ENCODE measurements at places on chromosomes 1 and 21. TPM values are rescaled to one million over a fixed set of nuclear protein-coding genes. Genes with fewer than 3 reads are reported as not detected.

GRCh38 chr1:83515578-83516154 lies 483.3 kb downstream of the TTLL7 start:
- no peak for DNase-seq

- peak; percentile 81 for DNase-seq
Observed at GRCh38 chr1:1206376-1206965, at the start of gene TNFRSF18. TSS of gene TNFRSF18 (minus strand) at chr1:1206592. CDS start at chr1:1206571, 21 bp downstream.

DNA sequence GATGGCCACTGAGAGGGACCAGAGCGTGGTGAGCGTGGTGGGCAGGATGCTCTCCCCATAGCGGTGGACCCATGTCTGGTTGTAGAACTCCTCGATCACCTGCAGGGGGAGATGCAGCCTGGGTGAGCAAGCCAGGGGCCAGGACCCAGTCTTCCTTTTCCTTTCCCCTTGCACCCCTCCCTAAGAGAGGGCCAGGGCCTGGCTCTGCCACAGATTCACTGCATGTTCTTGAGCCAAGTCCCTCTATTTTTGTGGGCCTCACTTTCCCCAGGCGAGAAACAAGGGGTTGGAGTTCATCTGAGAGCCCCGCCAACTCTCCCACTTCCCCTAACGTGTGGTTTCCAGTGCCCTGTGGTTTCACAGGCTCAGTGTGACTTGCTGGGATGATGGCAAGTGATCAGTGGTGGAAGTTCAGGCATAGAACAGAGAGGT lies 27.5 kb downstream of the SLC2A1 start:
- DNase-seq: peak; percentile 88

DNA sequence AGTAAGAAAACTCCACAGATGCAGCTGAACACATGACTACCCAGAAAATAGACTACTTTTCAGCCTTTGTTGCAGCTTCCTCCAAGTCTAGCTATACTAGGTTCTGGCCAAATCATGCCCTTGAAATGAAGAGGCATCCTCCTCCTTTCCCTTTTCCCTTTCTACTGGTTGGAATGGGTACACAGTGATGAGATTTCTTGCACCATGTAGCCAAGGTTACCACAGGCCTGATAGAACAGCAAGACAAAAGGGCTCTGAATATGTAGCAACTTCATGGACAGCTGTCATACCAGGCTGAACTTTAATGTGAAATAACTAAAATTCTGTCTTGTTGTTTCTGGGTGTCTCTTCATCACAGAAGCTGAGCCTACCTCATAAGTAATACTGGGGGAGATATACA lies 146.5 kb downstream of the PDE4B start:
- no peak for DNase-seq

DNA sequence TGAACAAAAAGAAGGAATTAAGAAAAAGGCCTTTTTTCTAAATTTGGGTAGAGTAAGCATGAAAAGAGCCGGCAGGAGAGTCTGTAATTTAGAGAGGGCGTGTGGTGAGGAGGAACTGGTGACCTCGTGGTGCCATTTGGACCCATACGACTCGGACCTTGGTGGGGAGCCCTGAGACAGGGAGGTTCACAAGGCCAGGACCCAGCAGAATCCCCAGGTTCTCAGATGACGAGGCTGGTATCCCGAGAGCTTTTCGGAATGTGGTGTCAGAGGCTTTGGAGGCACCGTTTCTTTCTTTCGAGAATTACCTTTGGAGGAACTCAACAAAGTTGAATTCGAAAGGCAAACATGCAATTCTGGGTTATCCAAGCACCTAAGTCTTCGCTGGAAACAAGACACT lies 34.8 kb downstream of the CLIC6 start:
- no peak for DNase-seq

GRCh38 chr1:183193963-183194525 lies 8.0 kb downstream of the LAMC2 start:
- DNase-seq: no peak

GRCh38 chr1:160777486-160778089 lies 18.4 kb upstream of the LY9 start:
- no peak for DNase-seq

NUP210L gene
- not detected for total RNA-seq

LCE3D gene
- total RNA-seq: not detected

GRCh38 chr1:41888756-41889155 lies 30.0 kb downstream of the HIVEP3 start:
- no peak for DNase-seq

DNA sequence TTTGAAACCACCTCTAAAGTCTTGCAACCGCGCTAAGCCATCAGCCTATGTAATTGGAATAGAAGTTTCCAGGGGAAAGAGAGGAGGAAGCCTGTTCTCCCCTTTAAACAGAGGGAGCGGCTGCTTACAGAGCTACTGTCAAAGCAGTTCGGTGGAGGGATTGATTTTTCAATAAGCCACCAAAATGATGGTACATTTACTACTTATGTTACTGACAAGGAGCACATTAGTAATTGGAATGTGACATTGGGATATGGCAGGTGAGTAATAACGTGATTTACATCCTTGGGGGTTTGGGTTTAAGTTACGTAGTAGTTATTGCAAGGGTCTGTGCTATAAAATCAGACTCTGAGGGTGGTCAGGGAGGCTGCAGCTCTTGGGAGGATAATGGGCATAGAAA lies 257.3 kb downstream of the KAZN start:
- no peak for DNase-seq

TMCC2 gene
- 3.2 TPM for total RNA-seq

RIMKLA gene
- total RNA-seq: 0.14 TPM

DNA sequence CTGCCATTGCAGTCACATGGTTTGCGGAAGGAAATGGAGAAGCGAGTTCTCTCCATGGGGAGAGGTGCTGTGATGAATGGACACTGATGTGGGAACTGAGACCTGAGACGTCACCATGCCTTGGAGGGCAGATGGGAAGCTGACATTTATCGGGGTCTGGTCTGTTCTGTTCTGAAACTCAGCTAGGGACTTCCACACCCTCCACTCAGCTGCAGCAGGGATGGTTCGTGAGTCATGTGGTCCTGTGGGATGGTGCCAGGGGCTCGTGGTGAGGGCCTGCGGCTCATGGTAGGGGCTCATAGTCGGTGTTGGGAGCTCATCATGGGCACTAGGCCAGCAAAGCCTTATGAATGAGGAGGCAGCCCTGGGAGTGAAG lies 6.1 kb downstream of the GPR137B start:
- DNase-seq: no peak

- no peak for DNase-seq
Observed at GRCh38 chr1:43703836-43704235, 3.5 kb upstream of the ST3GAL3 start.

- no peak for DNase-seq
Observed at GRCh38 chr1:56468518-56468917, 110.8 kb downstream of the PLPP3 start.

GRCh38 chr1:176841238-176841637 lies 323.3 kb downstream of the ASTN1 start:
- no peak for DNase-seq

- DNase-seq: no peak
Observed at GRCh38 chr1:242828828-242829227, 304.3 kb upstream of the PLD5 start.

- no peak for DNase-seq
Observed at GRCh38 chr1:12059722-12060464, 3.2 kb upstream of the TNFRSF8 start.

GRCh38 chr1:214670098-214670497 lies 67.1 kb downstream of the CENPF start:
- DNase-seq: no peak

DNA sequence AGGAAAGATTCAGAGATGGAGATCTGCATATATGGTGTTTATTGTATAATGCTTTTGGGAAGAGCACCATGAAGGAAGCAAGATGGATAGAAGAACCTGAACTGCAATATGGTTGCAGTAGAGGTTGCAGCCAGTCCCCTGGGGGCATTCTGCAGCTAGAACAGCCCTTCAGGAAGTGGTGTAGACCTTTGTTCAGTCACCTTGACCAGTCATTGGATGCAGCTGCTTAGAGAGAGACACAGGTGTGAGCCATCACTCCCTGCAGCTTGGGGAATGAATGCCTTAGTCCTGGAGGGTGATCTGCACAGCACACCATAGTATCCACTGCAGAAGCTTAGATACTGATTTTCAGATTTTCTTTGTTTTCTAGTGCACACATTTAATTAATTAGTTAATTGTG lies 42.3 kb downstream of the NEK7 start:
- DNase-seq: no peak

DNA sequence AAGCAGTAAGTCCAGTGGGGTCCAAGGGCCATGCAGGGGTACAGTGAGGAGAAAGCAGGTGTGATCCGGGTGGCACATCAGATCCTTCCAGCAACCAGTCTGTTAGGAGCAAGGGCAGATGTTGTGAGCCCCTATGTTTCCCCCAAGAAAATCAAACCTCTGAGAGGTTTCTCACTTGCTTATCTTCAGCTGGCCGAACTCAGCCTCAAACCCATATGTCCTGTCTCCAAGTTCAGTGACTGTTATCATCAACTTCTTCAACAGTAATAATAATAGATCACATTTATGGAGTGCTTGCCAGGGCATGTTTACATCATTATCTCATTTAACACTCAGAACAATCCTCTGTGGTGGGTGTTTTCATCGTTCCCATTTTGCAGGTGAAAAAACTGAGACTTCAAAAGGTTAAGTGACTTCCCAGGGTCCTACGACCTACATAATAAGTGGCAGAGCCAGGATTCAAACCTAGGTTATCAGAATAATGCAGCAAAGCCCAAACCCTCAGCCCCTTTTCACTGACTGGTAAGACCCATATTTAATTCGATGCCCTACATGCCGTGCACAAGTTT lies 3.3 kb downstream of the CAPN2 start:
- no peak for DNase-seq

GRCh38 chr1:38608202-38608864 lies 251.2 kb downstream of the RRAGC start:
- DNase-seq: no peak

GRCh38 chr1:66578841-66579240 lies 44.9 kb downstream of the SGIP1 start:
- DNase-seq: no peak

GRCh38 chr1:163697137-163697536 lies 375.4 kb downstream of the NUF2 start:
- DNase-seq: no peak

DNA sequence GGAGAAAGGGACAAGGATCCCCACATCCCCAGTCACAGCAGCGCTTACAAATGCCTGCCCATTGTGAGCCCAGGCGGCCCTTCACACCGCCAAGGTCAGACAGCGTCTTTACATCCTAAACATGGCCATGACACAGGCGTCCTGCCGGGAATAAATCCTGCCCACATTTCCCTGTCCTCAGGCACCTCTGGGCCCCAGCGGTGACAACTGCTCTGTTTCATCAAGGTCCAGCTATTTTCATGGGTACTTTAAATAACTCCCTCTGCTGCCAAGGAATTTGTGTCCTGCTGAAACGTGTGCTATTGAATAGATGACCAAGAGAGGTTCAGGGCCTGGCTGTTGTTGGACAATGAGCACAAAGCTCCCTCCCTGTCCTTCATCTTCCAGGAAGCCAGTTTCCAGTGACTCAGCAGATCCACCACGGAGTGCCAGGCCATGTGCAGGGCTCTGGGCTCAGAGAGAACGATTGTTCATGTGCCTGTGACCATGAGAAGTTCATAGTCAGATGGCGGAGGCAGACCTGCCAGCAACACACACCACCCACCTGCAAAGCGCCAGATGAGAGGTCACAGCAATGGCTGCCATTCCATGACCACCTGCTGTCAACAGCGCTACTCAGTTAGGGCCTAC lies 195.8 kb downstream of the MATN1 start:
- peak; percentile 80 for DNase-seq

HES5 gene
- not detected for total RNA-seq

DNA sequence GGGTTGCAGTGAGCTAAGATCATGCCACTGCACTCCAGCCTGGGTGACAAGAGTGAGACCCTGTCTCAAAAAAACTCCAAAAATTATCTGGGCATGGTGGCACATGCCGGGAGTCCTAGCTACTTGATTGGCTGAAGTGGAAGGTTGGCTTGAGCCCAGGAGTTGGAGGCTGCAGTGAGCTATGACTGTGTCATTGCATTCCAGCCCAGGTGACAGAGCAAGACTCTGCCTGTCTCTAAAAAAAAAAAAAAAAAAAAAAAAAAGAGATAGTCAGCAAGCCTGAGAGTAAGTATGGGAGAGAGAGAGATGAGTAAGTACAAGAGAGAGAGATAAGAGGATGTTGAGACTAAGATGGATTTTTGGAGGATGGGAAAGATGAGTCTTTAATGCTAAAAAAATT lies 180.8 kb upstream of the CACYBP start:
- no peak for DNase-seq

DNA sequence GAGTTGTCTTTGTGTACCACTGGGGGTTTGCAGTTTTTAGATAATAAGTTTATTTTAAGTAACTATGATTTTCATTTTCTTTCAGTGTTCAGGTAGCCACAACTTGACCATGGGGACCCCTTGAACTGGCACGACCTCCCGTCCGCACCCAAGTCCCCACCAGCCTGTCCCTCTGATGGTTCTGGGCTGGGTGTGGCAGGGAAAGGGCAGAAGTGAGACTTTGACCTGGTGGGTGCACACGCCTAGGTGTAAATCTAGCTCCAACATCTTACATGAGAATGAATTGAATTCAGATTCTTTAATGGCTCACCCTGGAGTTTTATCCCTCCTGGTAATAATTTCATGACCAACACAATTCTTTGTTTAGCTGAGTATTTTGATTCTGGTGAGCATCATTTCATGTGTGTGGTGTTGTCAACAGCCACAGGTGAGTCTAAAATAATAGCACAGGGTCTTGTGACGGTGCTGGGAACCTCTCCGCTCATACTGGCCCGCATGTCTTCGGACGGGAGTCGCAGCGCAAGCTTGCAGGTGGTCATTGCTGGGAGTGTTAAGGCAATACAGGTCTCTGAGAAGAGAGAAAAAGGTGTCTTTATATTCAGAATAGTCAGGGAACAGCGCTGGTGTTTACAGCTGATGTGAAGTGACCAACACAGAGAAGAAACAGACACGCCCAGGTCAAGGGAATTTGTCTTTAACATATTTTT lies 50.8 kb upstream of the POFUT2 start:
- peak; percentile 31 for DNase-seq

- DNase-seq: no peak
Observed at GRCh38 chr1:53381790-53382401, 54.0 kb upstream of the LRP8 start.

GRCh38 chr21:38343691-38344090 lies 86.9 kb downstream of the KCNJ15 start:
- no peak for DNase-seq

IL22RA1 gene
- not detected for total RNA-seq

DNA sequence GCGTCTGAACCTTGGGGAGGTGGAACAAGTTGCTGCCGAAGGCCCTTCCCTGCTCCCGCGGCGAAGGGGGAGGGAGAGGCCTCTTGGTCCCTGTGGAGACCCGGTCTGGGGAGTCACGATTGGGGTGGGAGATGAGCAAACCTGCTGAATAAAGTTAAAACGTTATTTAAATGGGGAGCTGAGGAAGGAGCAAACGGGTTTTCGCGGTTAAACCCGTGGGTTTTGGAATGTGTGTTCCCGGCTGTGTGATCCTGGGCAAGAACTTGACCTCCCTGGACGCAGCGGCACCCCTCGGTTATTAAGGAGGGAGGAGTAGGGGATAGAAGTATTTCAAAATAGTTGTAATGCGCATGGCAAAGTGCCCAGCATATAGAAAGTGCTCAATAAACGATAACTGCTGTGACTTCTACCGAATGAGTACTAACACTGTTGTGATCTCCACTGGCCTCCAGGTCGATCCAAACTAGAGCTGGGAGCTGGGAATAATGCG lies 3.4 kb downstream of the FAM110D start:
- DNase-seq: no peak
